Mesothelial cell of epicardium (in vitro differentiated cells): ENCODE measurements at places on chromosomes 4 and X. TPM values are rescaled to one million over a fixed set of nuclear protein-coding genes. Genes with fewer than 3 reads are reported as not detected.

Gene FIP1L1
- 79.4 to 85.1 TPM (median 82.6 TPM) in 3 replicates for total RNA-seq

Gene FRMPD3
- 0.29 to 0.42 TPM (median 0.38 TPM) in 3 replicates for total RNA-seq

Gene ADH4
- not detected in 3 replicates for total RNA-seq

Gene VGLL1
- 13.1 to 16.7 TPM (median 14.6 TPM) in 3 replicates for total RNA-seq

Gene DUX4
- total RNA-seq = not detected in 3 replicates

Gene GAB3
- total RNA-seq = 0.29 to 0.67 TPM (median 0.38 TPM) in 3 replicates

Gene TECRL
- 0.40 to 0.94 TPM (median 0.70 TPM) in 3 replicates for total RNA-seq

Gene SLIT2
- 155 to 168 TPM (median 156 TPM) in 3 replicates for total RNA-seq

Gene MAN2B2
- total RNA-seq = 23.2 to 24.6 TPM (median 24.0 TPM) in 3 replicates

Gene CABS1
- total RNA-seq = 0.69 to 1.2 TPM (median 1.1 TPM) in 3 replicates

Gene CT45A5
- total RNA-seq = not detected in 3 replicates

Gene GYPB
- total RNA-seq = not detected in 3 replicates

Gene FAM241A
- total RNA-seq = 0.20 to 0.35 TPM (median 0.27 TPM) in 3 replicates

Gene LAP3
- 36.7 to 38.5 TPM (median 38.1 TPM) in 3 replicates for total RNA-seq

Gene SHROOM2
- 12.5 to 13.5 TPM (median 13.3 TPM) in 3 replicates for total RNA-seq

Gene ADH1B
- 0.14 TPM in 1 of 3 replicates, not detected in the others for total RNA-seq

Gene F8A3
- 2.7 to 3.7 TPM (median 3.6 TPM) in 3 replicates for total RNA-seq

Gene NOX1
- not detected in 3 replicates for total RNA-seq

Gene USP9X
- total RNA-seq = 87.0 to 91.6 TPM (median 87.3 TPM) in 3 replicates

Gene COL25A1
- 55.8 to 67.6 TPM (median 56.7 TPM) in 3 replicates for total RNA-seq

Gene MCF2
- total RNA-seq = 0.11 to 0.16 TPM in 2 of 3 replicates, not detected in the other

Gene KCNE5
- 2.3 to 2.6 TPM (median 2.5 TPM) in 3 replicates for total RNA-seq

Gene PGRMC1
- 137 to 143 TPM (median 140 TPM) in 3 replicates for total RNA-seq

Gene ZMAT1
- 13.4 to 13.6 TPM (median 13.5 TPM) in 3 replicates for total RNA-seq

Gene YIPF7
- total RNA-seq = not detected in 3 replicates

Gene LONRF3
- total RNA-seq = 0.97 to 1.6 TPM (median 1.3 TPM) in 3 replicates

Gene TRIM75
- total RNA-seq = not detected in 3 replicates

Gene SATL1
- total RNA-seq = 0.56 to 0.72 TPM (median 0.58 TPM) in 3 replicates

Gene NAT8L
- 25.2 to 28.2 TPM (median 25.2 TPM) in 3 replicates for total RNA-seq

Gene UXT
- 70.1 to 71.5 TPM (median 71.4 TPM) in 3 replicates for total RNA-seq
